Testis (tissue), 5 donors: ENCODE measurements at places on chromosomes 1 and 21. TPM values are rescaled to one million over a fixed set of nuclear protein-coding genes. Genes with fewer than 3 reads are reported as not detected.
A peak's percentile ranks its signal among the peaks of the same experiment; 100 is the strongest.

DNA sequence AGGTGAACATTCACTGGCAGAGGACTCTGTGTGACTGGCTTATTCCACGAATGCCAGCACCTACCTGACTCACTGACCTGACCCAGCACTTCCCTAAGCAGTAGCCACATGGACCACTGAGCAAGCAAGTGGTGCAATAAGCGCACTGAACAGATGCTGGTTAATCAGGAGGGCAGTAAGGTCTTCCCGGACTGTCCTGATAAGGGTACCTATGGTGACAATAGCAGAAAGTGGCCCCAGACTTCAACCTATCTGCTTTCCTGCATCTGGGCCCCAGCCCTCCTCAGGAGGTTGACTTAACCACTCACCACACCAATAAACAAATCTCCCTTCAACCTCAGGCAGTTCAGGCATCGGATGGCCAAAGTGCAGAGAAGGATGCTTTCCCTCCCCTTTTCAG lies 65.7 kb downstream of the SETD4 start:
- DNase-seq = no peak

GRCh38 chr1:97145321-97145956 lies 423.9 kb downstream of the PTBP2 start:
- no peak for DNase-seq

DNA sequence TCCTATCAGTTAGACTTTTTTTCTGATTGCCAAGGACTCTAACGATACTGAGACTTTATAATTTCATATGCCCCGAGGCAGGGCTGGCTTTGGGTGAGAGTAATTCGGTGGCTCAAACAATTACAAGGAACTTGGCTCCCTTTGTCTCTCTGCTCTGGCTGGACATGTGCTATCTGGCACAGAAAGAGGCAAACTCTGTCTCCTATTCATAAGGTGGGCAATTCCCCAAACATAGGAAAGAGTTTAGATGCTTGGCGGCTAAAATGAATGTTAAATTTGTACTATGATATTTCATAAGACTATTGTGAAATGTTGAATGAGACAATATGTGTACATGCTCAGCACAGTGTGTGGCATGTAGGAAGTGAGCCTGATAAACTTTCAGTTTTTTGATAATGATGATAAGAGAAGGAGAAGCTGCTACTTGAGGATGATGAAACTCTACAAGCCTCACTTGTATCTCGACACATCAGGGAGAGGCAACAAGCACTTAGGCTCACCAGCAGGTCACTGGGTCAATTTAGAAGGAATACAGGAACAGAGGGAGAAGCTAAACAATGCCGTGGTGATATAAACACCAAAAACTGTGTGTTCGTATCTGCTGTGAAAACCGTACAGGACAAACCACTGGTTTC lies 12.6 kb upstream of the NTPCR start:
- DNase-seq = no peak

DNA sequence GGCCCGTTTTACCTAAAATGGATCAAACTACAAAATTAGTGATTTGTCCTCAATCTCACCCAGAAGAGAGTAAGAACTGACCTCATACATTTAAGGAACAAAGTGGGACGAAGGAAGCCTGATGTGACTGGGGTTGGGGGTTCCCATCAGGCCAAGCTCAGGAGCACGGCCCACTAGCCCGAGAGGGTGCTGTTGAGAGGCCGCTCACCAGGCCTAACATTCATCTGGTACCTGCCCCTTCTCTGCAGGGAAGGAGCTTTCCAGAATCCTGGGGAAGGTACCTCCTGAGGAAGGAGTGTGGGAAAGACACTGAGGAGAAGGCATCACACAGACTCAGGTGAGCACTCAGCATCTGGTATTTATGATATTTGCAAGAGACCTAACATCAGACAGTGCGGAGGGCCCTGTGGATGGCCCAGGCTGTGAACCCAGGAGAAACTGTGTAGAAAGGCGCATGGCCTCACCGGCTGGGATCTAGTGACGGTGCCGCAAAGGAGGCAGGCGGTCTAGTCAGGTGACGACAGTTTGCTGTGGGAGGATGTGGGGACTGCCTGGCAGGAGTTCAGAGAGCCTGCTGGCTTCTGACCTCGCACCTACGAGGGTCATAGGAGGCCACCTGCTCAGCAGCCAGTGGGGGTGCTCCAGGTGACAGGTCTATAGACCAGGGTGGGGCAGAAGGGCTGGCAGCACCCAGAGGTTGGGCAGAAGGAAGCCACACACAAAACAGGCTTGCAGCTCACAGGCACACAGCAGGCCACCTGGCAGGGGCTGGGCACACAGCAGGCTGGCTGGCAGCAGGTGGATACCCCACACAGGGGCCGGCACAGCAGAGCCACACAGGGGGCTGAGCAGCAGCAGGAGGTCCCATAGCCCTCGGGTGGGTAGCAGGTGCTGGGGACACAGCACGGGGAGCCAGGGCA lies 543 bp downstream of the KRTAP12-4 start:
- no peak for DNase-seq

GRCh38 chr21:36104317-36105300 lies 30.3 kb upstream of the CBR3 start:
- DNase-seq = peak; percentile 75

DNA sequence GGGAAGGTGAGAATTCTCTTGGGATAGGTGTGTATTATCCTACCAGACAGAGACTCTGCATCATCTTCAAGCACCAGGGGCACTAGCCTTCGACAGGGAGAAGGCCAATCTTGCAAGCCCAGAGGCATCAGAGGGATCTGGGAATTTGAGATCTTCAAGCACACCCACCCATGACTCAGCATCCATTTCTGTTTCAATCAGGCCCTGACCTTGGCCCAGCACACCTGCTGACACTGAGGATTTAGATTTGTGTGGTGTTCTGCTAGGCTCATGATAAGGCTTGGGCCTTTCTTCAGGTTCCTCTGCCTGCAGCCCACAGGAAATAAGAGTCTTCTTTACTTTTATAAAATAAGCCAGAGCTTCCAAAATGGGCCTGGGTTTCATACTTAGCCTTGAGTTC lies 6.6 kb upstream of the PCP4 start:
- no peak for DNase-seq

- DNase-seq = peak; percentile 66
Measured at GRCh38 chr1:236522937-236523703, 662 bp upstream of the LGALS8 start.

DNA sequence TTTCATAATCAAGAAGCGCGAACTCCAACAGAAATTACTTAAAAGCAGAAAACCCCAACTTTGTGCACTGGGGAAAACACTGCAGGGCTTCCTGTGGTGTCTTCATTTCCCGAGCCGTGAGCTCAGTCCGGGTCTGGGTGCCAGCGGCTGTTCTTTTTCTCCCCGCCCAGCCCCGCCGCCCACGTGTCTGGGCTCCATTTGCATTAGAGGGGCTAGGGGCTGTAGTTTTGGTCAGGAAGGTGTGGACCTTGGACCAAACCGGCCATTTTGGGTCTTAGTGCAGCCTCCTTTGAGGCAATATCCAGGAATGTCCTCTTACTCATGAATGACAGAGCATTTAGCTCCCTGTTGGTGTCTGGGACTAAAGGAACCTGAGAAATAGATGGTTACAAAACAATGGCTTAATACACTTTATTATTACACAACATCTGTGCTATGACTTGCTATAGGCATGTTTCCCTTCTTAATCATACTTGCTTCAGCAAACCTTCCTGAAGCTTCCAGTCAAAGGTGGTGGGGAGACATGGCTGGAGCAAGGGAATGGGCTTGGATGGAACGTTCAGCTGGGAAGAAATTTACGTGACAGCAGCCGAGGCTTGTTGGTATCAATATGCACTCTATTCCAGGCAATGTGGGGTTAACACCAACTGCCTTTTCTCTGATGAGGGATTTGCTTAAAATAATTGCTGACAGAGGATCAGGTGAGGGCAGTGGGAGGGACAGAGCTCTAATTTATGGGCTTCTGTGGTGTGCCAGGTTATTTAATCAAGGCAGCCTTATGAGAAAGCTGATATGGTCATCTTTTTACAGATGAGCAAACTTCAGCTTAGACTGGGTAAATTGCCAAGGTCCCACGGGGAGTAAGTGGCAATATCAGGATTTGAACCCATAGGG lies 1.1 kb downstream of the AGTRAP start:
- DNase-seq = peak; percentile 47

DNA sequence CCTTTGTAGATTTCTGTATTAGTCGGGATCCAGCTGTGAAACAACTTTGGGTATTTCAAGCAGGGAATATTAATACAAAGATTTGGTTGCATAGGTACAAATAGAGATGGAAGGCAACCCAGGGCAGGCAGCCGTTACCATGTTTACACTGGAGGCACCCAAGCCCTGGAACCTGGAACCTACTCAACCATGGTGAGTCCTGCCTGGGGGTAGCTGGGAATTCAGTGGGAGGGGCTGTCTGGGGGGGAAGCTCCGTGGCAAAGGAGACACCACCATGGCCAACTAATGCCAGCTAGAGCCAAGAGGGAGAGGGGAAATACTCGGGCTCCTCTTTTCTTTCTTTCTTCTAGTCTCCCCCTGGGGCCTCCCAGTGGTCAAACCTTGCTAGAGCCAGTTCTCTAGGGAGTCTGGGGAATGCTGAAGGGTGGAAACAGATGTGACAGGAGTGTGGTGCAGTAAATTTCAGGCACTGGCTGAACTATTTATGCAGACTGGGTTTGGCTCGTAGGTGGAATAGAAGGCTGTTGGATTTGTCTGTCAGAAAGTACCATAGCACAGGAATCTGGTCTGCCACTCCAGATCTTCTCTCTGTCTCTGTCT lies 91.9 kb upstream of the CACNA1E start:
- no peak for DNase-seq

GRCh38 chr1:20565234-20565633 lies 12.9 kb downstream of the FAM43B start:
- no peak for DNase-seq

GRCh38 chr1:150093805-150094204 lies 26.2 kb downstream of the VPS45 start:
- no peak for DNase-seq

GRCh38 chr1:33130297-33130696 lies 49.3 kb downstream of the AZIN2 start:
- no peak for DNase-seq

GRCh38 chr1:60622486-60622885 lies 459.9 kb upstream of the NFIA start:
- DNase-seq = peak; percentile 60

DNA sequence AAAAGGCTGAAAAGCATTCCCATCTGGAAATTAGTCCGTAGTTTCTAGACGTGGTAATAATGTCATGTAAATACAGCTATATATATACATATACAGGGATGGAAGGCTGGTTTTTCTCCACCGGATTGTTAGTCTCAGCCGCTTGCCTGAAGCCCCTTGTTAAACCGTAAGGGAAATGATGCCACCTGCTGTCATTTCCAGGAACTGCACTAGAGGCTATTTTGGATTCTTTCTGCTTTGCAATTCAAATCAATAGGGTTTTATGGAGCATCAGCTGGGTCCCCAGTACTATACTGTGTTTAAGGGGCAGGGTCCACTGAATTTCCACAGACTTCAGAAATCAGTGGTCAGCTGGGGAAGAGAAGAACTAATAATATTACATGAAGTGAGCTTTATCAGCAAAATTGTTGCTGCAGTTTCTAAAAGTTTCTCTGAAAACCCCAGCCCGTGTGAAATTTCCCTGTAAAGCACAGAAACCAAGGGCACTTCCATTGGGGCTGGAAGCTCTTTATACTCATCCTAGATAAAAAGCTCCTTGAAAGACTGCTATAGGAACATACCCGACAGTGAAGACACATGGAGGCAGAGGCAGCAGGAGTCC lies 33.8 kb upstream of the MPZL1 start:
- DNase-seq = peak; percentile 93

DNA sequence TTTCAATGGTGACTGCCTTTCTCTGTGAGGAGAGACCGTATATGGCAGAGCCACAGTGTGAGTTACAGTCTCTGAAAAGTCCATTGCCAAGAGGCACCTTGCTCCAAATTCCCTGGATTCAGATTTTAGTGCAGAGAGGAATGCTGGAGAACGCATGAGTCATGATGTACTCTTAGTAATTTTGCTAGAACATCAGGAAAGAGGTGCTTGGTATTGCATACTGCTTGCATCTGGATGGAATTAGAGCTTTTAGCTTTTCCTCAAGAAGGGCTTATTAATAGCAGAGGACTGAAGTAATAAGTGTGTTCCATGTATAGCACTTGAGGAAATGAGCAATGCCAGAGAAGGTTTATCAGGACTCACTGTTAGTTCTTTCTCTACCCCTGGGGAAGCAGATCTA lies 40.5 kb upstream of the AKT3 start:
- DNase-seq = no peak

- no peak for DNase-seq
Measured at GRCh38 chr1:47207803-47208373, 18.1 kb upstream of the PDZK1IP1 start.

DNA sequence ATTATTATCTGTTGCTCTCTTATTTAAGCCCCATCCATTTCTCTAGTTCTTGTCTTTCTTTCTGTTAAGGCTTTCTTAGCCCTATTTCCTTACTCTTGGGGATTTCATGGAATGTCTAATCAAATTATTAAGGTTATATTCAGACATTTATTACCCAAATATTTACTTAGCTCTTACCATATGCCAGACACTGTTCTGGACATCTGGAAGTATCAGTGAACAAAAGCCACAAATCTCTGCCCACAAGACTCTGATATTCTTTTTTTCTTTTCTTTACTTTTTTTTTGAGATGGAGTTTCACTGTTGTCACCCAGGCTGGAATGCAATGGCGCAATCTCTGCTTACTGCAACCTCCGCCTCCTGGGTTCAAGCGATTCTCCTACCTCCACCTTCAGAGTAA lies 74.3 kb upstream of the NBL1 start:
- DNase-seq = no peak

- DNase-seq = no peak
Measured at GRCh38 chr1:229287267-229287666, 16.4 kb downstream of the RAB4A start.

DNA sequence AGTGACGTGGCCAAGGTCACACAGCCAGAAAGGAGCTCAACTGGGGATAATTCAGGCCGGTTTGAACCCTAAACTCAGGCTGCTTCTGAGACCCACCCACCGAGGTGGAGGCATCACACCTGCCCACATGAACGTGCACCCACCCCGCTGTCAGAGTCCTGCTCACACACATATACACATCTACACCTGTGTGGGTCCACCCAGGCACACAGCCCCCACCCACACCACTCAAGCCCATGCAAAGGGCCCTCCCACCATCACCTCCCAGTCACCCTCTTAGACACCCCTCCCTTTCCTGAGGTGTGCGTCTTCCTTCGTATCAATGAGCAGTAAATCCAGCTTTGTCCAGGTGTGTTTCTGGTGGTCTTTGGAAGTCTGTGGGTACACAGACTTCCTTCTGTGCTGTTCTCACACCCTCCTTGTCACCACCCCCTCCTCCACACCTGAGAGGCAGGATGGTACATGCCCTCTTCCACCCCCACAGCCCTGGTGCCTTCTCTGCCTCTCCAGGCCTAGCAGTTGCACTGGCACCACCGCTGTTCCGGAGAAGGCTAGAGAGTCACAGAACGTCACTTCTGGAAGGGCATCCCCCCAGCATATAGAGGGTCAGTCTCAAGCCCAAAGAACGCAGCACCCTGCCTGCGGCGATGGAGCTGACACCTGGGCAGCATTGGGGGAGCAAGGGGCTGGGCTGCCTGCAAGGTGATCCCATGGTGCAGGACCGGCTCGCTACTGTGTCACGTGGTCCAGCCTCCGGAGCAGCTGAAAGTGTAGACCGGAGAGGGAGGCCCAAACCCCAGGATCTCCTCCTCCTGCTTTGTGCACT lies 18.9 kb upstream of the FAM131C start:
- DNase-seq = no peak

MATN1 gene
- 0.62 TPM for total RNA-seq

S100B gene
- total RNA-seq = 2.7 TPM

SPRR2E gene
- not detected for total RNA-seq

HES5 gene
- 4.2 TPM for total RNA-seq
